ENCODE measurements at places on chromosomes 4 and X.

GRCh38 chr4:147749811-147750321 lies 18.0 kb downstream of the ARHGAP10 start:
- no peak for DNase-seq

- no peak for DNase-seq
Measured at GRCh38 chrX:20300822-20301221, 34.1 kb upstream of the RPS6KA3 start.

- no peak for DNase-seq
Measured at GRCh38 chr4:115770046-115770543, 656.7 kb upstream of the NDST4 start.

DNA sequence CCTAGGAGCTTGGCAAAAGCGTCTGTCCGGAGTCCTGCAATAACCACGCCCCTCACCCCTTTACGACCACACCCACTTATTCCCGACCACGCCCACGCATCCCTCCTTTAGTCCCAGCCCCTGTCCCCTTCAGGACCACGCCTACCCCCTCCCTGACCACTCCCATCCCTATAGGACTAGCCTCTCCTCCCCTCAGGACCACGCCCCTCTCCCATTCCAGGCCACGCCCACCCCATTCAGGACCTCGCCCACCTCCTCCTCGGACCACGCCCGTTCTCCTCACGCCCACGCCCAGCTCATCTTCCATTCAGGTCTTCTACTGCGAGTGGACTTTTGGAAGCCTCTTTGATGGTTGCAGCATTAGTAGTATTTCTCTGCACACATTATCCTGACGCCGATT lies 131.2 kb upstream of the STX18 start:
- DNase-seq: no peak

- DNase-seq: no peak
Measured at GRCh38 chr4:81307991-81308390, 93.0 kb upstream of the PRKG2 start.

DNA sequence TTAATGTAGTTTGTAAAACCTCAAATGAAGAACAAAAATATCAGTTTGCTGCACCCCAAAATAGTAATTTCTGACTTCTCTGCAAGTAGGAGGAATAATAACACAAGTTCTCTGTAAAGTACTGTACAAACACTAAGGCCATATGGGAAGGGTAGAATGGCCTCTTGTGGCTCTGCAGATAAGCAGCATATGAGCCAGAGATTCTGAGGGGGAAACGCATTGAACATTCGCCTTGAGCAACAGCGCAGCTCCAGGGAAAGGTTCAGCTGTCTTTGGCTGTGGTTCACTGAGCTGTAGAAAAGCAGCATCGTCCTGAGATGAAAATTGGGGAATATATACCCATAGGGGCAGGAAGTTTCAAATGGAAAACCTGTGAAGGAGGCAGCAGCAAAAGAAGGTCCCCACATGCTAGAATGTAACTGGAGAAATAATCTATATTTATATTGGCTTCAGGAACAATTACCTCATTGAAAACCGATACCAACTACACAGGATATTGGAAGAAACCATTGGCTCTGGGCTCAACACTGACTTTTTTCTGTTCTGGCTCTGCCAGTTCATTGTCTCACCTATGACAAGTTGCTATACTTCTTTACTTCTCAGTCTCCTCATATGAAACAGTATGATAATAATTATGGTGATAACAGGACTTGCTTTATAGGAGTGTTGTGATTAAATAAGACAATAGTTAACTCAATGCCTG lies 357.6 kb upstream of the CPEB2 start:
- DNase-seq: no peak

GRCh38 chr4:26174027-26174426 lies 146.8 kb upstream of the RBPJ start:
- DNase-seq: no peak

GRCh38 chr4:184662236-184662635 lies 12.7 kb downstream of the PRIMPOL start:
- DNase-seq: no peak

DNA sequence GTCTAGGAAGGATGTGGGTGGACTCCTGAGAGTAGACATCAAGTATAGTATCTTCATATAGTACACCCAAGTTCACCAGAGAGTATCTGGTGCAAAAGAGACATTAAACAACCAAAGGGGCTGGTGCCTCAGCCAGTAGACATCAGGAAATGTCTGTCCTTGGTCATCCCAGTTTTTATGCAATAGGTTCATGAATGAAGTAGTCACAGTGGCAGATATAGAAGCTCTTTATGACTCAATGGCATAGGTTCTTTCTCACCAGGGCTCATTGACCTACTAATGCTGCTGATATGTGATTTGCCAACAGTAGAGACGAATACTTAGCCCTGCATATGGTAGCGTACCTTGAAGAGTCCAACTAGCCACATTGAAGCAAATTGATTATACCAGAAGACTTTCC lies 45.0 kb upstream of the CCDC149 start:
- no peak for DNase-seq

GRCh38 chrX:55867181-55867651 lies 149.7 kb downstream of the RRAGB start:
- no peak for DNase-seq

DNA sequence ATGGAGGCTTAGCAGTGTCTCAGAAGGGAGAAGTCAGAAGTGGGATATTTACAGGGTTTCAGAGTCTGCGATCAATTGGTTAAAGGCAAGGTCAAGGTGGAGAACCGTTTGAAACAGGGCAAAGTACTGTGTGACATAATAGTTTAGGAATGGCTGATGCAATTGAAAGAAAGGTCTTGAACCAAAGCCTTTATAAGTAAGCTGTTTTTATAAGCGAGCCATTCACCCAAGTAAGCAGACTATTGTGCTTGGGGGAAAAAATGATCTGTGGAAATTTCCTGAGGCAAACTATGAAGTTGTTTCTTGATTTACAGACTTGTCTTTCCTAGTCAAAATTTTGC lies 327.3 kb downstream of the CAMK2D start:
- no peak for DNase-seq

DNA sequence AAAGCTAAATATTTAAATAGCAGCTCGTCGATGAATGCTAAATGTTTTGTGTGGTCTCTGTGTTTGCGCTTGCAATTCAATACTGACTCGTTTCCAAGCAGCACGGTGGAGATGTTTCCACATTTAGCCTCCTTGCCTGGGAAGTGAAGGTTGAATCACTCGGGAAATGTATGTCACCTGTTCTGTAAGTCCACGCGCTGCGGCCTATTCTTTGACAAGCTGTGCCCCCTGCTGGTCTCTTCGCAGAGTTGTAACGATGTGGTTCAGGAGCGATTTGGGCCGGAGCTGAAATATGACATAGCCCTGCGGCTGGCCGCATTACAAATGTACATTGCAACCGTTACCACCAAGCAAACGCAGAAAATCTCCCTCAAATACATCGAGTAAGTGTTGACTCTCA lies 89.6 kb upstream of the PRPS2 start:
- no peak for DNase-seq

- no peak for DNase-seq
Measured at GRCh38 chr4:105236202-105236915, 89.7 kb downstream of the TET2 start.

DNA sequence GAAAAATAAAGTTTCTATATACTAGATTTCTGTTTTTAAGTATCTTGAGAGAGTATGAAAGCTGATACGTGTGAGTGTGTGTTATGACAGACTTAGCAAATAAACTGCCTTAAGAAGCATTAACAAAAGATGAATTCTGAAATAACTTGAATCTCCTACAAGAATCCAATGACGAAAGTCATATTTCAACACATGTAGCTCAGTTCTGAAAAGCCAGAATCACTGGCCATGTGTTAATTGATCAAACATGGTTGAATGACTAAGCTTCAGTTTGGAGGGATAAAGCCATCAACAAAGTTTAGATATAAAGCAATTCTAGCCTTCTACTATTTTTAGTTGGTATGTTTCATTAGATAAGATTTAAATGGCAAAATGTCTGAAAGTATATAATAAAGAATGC lies 88.5 kb upstream of the ETNPPL start:
- DNase-seq: no peak

- DNase-seq: no peak
Measured at GRCh38 chr4:110514889-110515479, 39.0 kb downstream of the ENPEP start.

GRCh38 chr4:79046016-79046592 lies 106.9 kb upstream of the PAQR3 start:
- DNase-seq: no peak

DNA sequence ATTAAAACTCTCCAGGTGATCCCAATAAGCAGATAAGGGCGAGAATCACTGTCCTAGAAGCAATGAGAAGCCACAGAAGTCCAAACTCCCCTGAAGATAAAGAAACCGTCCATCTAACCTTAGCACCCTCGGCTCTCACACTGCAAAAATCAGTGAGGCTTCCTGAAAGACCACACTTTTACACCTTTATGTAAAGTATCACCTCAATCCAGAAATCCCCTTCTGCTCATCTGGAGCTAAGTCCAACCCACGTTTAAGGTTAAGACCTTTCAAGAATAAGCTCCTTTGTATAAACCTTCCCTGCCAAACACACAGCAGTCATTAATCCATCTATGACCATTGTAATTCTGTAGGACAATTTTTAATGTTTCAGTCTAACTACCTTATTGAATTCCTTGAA lies 41.7 kb downstream of the LIN54 start:
- DNase-seq: no peak

GRCh38 chr4:14532436-14532835 lies 469.8 kb upstream of the CPEB2 start:
- DNase-seq: no peak

- DNase-seq: no peak
Measured at GRCh38 chr4:56238251-56238650, 149.0 kb downstream of the AASDH start.

GRCh38 chrX:13483773-13484172 lies 85.6 kb upstream of the EGFL6 start:
- no peak for DNase-seq

GRCh38 chr4:87309625-87310024 lies 13.1 kb downstream of the HSD17B13 start:
- DNase-seq: no peak

GRCh38 chr4:74640111-74640903 lies 154.0 kb downstream of the BTC start:
- no peak for DNase-seq

GRCh38 chr4:98794565-98795205 lies 134.2 kb downstream of the EIF4E start:
- no peak for DNase-seq

DNA sequence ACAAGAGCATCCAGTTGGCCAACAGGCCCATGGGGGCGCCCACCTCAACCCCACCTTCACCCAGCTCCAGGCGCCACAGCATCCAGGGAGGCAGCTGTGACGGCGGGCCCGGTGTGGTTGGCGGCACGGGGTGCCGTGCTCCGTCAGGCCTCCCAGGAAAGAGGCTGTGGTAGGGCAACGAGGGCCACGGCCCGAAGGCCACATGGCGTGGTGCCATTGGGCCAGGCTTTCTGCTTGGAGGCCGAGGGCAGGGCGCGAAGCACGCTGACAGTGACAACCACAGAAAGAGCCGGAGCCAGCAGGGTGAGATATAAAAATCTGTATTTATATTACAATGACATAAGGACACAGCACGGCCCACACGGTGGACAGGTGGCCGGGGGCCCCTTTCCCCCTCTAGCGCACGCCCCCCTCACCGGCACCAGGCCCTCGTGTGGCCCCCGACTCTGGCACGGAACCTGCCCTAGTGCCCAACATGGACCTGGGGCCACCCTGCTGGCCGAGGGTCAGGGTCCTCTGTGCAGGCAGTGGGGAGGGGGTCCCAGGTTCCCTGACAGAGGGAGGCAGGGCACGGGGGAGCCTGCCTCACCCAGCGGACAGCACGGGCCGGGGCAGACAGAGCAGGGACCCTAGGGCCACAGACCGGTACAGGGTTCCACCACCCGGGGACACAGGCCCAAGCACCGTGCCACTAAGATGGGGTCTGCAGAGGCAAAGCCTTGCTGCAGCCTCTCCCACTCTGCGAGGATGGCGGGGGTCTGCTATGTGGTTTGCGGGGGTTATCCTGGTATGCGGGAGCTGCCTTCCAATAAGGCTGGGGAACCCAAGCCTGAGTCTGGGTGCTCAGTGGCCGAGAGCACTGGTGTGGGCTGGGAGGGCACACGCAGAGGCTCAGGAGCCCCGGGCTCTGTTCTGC lies 5.5 kb upstream of the HAUS3 start:
- DNase-seq: no peak

GRCh38 chr4:134024251-134024650 lies 177.3 kb downstream of the PABPC4L start:
- DNase-seq: no peak

DNA sequence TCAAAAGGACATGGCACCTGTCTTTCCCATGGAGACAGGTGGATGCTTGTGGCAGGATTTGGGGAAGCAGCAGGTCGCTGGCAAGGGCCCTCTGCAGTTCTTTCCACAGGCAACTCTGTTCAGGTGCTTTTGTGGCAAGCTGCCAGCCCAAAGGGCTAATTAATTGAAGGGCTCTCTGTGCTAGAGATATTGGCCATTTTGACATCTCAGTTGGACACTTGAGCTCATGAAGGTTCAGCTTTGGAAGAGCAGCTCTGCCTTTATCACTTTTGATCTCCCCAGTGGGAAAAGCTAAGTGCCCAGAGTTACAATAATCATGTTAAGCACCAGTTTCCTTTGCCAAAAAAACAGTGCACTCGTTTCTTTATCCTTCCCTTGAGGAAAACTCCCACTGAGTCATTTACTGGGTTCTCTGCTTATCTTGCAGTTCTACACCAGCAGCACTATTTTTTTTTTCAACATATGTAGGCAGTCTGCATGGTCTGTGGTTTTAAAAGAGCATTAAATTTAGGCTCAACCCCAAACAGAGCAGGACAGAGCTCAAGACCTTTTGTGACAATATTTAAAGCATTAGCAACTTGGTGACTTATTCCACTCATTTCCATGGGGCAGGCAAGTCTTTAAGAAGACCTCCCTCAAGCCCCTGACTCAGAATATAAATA lies 336.4 kb upstream of the RASGEF1B start:
- DNase-seq: no peak

- DNase-seq: no peak
Measured at GRCh38 chrX:149845385-149845784, 35.6 kb upstream of the MAGEA8 start.

DNA sequence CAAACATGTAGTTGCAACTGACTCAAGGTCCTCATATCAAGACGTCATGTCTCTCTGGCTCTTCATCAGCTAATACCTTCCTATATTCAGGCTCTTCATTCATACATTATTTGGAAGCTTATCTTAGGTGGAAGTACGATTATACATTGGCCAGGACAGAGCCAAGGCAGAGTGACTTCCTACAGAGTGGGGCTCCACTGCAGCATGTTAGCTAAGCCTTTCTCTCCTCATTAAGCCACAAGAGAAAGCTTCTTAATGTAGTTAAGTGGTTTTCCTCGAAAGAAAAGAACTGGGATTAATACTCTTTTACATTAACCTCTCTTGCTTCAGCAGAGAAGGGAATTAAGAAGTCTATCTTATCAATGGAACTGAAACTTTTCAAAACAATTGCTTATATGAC lies 15.0 kb downstream of the C4orf33 start:
- no peak for DNase-seq

- no peak for DNase-seq
Measured at GRCh38 chr4:189302719-189303118, 638.0 kb upstream of the FRG1 start.

- DNase-seq: no peak
Measured at GRCh38 chrX:3244203-3244743, 102.2 kb downstream of the MXRA5 start.

- DNase-seq: no peak
Measured at GRCh38 chrX:100695991-100696390, 35.9 kb downstream of the SYTL4 start.

All from cortex of kidney (tissue), 1 donor.